ENCODE measurements at places on chromosomes 7 and 10. TPM values are rescaled to one million over a fixed set of nuclear protein-coding genes. Genes with fewer than 3 reads are reported as not detected.

HOXA2 gene
- total RNA-seq, result not detected

GRCh38 chr7:11212816-11213215 is 239.1 kb downstream of the PHF14 start:
- DNase-seq, result no peak
- no peaks in the 10 kb centered on the region for H3K36me3 ChIP-seq
- H3K4me3 ChIP-seq, result no peak overlapping the region
- H3K27ac ChIP-seq, result no peak overlapping the region
- H3K4me1 ChIP-seq, result peaks cover 3% of the 10 kb centered on the region

- no peak for DNase-seq
- no peaks in the 10 kb centered on the region for H3K4me1 ChIP-seq
- no peak overlapping the region for H3K27ac ChIP-seq
- no peaks in the 10 kb centered on the region for H3K27me3 ChIP-seq
Observed at GRCh38 chr10:71299071-71299785, 19.8 kb upstream of the SLC29A3 start.

DNA sequence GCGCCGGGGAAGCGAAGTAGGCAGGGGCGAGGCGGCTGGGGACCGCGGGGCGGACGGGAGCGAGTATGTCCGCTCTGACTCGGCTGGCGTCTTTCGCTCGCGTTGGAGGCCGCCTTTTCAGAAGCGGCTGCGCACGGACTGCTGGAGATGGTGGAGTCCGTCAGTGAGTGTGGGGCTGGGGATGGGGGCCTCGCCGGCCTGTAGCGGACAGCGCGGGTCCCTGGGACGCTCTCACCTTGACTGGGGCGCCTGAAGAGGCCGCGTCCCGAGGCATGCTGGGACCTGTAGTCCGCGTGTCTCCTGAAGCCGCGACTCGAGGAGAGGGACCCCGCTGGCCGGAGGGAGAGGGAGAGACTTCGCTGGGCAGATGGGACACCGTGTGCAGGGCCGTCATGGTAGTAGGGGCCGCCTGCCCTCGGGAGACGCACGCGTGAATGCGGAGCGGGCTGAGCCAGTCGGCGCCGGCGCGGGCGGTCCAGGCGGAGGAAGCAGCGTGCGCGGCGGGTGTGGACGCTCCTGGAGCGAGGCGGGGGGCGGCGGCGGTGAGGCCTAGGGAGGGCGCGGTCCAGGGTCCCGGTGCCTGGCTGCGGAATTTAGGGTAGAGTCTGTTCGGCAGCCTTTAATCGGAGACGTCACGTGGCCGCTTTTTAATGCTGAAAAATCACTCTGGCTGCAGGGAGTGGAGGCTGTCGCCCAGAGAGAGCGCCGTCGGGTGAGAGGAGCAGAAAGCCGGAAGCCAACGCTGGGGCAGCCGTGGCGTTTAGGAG is at the start of gene NDUFB2:
NDUFB2 (plus strand) TSS at position 29 of the 767 bp plus-strand sequence; CDS start at position 66, 37 bp downstream.
- peak within 1 kb of the TSS; percentile 90 for H3K27ac ChIP-seq
- H3K27me3 ChIP-seq, result no peaks in the 10 kb centered on the region
- peak within 1 kb of the TSS; percentile 89 for H3K4me3 ChIP-seq
- H3K4me1 ChIP-seq, result no peaks in the 10 kb centered on the region
- DNase-seq, result peak; percentile 51

ITIH2 gene
- total RNA-seq, result not detected

RHBDD2 gene
- 29.5 TPM for total RNA-seq

- no peaks in the 10 kb centered on the region for H3K36me3 ChIP-seq
- H3K4me3 ChIP-seq, result no peak overlapping the region
- H3K27me3 ChIP-seq, result no peaks in the 10 kb centered on the region
- no peaks in the 10 kb centered on the region for H3K4me1 ChIP-seq
- H3K27ac ChIP-seq, result no peak overlapping the region
Observed at GRCh38 chr10:10886861-10887531, 130.7 kb upstream of the CELF2 start.

Data from H1 (cell line).